ENCODE measurements at places on chromosomes 3 and 15.

- peak; percentile 98 for ATAC-seq
Measured at GRCh38 chr15:66603301-66604179, 37.7 kb upstream of the LCTL start.

GRCh38 chr3:49343163-49343562 lies 3.3 kb upstream of the USP4 start:
- no peak for ATAC-seq

GRCh38 chr3:128174675-128175590 lies 21.7 kb downstream of the EEFSEC start:
- ATAC-seq = no peak

DNA sequence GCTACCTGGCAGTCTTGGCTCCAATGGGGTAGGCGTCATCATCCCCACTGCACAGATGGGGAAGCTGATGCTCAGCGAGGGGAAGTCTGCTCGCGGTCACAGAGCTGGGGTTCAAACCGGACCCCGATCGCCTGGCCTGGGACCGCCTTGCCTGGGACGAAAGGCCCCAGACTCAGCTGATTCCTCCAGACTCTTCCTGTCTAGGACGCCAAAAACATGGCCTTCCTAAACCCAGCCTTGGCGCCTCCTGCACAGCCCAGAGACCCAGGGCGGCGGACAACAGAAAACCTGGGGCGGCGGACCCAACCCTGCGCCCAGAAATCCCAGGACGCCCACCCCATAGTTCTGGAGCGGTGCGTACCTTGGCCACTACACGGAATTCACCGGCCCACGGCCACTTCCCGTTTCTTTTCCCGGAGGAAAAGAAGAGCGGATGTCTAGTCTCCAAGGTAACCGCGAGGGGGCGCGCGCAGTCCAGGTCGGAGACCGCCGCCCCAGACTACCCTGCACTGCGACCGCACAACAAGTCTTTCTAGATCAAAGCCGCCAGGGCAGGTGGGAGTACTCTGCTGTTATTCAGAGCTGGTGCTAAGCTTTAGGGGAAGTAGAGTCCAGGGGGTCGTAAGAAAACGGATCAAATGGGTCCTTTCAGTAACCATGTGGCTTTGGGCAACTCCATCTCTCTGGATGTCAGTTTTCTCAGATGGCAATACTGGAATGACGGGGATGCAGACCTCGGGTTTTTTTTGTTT lies 4.9 kb upstream of the IL17RD start:
- peak; percentile 92 for ATAC-seq

DNA sequence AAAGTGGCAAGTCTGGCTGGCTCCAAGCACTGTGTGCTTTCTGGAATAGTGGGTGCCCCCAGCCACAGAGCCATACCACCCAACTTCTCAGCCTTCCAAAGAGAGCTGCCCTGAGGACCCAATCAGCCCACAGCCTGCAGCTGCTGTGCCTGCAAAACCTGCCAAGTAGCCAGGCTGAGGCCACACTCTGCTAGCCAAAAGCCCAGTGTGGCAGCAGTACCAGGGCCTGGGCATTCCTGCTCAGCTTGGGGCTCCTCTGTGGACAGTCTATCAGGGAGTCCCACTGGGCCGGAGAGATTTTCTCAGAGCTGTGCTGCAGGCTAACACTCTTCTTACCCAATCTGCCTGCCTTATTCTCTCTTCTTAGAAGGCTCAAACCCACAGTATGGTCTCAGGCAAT lies 136.5 kb downstream of the TPRA1 start:
- no peak for ATAC-seq

DNA sequence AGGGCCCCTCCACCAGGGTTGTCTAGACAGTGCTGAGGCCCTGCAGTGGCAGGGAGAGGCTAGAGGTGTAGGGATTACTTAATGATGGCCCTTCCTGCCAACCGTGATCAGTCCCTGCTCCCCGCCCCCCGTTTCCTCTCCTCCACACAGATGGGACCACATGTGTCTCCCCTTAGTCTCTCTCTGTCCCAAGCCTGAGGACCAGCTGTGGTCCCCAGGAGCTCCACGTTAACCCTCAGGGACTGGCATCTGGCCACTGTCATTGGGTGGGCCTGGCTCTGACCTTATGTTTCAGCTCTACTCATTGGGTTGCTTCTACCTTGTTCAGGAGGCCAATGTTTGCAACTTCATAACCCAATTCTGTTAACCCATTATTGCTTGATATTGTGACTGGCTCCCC lies 6.0 kb upstream of the ALPK3 start:
- ATAC-seq = no peak

DNA sequence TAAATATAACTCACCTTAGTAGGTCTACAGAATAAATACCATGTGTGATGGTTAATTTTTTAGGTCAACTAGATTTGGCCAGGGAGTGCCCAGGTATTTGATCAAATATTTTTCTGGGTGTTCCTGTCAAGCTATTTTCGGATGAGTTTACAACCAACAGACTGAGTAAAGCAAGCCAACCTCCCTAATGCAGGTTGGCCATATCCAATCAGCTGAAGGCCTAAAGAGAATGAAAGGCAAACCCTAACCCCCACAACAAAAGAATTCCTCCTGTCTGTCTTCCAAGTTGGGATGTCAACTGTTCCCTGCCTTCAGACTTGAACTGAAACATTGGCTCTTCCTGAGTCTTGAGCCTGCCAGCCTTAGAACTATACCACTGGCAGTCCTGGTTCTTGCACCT lies 28.6 kb downstream of the TASOR start:
- ATAC-seq = no peak

GRCh38 chr3:42072831-42073301 lies 18.3 kb upstream of the TRAK1 start:
- no peak for ATAC-seq

GRCh38 chr15:80567721-80568157 lies 127.4 kb upstream of the ABHD17C start:
- ATAC-seq = peak; percentile 98

GRCh38 chr3:23648996-23649395 lies 156.8 kb upstream of the UBE2E1 start:
- peak; percentile 24 for ATAC-seq

DNA sequence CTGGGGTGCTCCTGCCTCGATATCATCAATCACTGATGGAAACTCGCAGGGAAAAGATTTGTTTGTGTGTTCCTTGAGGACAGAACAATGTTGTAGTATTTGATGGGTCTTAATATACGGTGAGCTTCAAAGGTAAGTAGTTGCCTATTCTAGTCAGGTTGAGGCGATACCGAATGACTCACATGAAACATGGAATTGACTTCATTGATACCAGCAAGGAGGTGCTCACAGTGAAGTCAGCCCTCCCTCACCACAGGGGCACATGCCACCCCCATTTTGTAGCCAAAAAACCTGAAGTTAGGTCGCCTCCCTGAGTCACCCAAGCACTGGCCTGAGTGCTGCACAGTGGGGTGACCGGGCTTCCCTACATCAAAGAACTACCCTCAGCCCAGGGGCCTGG lies 3.7 kb upstream of the ALDH1A3 start:
- ATAC-seq = no peak

DNA sequence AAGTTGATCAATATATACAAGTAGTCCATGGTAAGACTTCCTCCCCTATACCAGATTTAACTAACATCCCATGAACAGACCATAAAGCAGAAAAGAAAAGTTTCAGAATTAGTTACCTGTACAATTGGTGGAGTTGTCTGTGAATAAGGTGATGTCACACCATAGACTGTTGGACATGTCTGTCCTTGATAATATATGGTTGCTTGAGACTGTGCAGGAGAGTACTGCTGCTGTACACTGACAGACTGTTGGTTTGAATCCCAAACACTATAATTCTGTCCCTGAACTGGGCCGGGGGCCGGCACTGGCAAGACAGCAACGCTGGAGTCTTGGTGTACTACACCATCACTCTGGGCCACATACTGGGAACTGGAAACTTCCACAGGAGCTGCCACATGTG lies 77.2 kb downstream of the NBEAL2 start:
- no peak for ATAC-seq

- no peak for ATAC-seq
Measured at GRCh38 chr15:89614164-89614563, 38.9 kb downstream of the TICRR start.

- no peak for ATAC-seq
Measured at GRCh38 chr3:43522727-43523362, 99.0 kb downstream of the ANO10 start.

DNA sequence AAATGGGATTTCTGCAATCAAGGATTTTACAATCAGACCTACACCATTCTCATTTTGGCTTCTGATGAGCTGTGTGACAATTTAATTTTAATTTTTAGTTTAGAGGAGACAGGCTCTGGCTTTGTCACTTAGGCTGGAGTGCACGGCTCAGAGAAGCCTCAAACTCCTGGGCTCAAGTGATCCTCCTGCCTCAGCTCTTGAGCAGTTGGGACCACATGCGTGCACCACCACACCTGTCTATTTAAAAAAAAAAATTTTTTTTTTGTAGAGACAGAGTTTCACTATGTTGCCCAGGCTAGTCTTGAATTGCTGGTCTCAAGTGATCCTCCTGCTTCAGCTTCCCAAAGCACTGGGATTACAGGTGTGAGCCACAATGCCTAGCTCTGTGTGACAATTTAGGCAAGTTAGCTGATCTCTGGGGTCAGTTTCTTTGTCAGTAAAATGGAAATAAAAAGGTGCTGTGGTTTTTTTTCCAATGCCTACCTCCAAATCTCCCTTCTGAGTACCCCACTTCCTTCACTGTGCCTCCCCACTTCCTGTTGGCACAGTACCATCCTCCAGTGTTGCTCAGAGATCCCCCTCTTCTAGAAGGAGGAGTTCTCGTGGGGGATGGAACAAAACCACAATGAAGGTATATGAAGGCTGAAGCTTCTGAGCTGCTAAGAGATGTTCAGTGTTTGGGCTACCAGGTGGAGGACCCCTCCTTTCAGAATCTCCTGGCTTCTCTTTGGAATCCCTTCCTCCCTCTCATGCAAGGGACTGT lies 54.1 kb upstream of the GSK3B start:
- ATAC-seq = no peak

GRCh38 chr3:122253581-122253980 lies 70.1 kb downstream of the CASR start:
- no peak for ATAC-seq

DNA sequence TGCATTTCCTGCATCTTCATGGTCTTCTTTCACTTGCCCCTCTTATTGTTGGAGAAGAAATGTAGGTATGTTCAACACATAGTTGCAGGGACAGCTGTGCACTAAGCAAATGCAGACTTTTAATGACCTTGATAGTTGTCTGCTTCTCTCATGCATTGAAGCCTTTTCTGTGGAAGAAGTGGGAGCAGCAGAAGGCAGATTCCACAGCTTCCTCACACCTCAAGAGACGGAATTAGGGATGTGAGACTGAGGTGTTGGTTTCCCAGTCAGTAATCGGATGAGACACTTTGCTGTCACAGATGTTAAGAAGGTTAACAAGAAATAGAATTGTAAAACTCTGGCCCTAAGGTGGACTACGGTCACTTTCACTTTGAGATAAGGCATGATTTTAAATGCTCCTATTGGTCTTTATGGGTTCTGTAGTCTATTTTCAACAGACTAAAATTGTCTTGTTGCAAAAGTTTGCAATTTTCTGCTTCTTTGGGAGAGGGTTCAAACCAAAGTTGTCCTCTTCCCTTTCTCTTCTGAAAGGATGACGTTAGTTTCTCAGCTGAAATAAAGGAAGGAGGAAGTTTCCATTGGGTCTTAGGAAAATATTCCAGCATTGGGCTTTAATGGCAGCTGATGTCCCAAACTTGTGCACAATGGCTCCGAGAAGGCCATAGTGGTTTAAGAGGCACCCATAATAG lies 117.4 kb downstream of the LPP start:
- ATAC-seq = no peak

DNA sequence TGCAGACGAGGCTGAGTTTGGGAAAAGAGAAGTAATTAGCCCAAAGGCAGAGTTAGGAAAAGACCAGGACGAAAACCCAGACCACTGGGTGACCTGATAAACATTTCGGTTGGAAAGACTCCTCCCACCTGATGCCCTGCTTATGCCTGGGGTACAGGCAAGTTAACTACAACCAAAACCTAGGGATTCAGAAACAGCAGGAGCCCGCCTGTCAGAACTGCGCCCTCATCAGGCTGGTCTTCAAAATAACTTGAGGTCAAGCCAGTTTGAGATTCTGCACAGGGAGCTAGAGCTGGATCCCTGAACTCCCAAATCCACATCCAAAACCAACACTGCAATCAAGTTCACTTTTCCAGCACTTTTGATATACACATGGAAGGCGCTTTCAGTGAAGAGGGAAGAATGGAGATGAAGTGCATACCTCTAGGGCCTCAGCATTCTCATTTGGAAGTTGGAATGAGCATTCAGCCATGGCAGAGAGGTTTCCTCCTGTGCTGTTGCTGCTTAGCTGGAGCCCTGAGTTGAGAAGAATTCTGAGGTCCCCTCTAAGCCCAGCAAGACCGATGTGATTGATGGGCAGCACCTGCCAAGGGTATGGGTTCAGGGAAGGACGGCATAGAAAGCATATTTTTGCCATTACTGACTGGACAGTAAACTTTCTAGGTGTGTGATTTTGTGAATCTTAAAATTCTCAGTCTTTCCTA lies 11.6 kb downstream of the TSEN2 start:
- no peak for ATAC-seq

DNA sequence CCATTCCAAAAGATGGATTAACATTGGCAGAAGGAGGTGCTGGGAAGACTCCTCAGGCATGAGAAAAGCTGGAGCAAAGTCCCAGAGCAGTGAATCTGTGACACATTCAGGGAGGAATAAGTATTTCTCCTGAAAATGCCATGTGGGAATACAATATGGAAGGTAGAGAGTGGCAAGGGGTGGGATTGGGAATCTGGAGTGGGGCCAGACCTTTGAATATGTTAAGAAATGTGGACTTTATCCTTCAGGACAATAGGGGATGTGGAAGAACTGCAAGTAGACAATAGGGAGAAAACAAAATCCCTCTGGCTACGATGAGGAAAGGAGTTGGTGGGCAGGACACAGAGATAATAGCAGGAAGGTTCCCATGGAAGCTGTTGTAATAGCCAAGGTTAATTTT lies 305.6 kb upstream of the TGFBR2 start:
- ATAC-seq = no peak

GRCh38 chr3:34258271-34258998 lies 460.0 kb downstream of the PDCD6IP start:
- ATAC-seq = no peak

DNA sequence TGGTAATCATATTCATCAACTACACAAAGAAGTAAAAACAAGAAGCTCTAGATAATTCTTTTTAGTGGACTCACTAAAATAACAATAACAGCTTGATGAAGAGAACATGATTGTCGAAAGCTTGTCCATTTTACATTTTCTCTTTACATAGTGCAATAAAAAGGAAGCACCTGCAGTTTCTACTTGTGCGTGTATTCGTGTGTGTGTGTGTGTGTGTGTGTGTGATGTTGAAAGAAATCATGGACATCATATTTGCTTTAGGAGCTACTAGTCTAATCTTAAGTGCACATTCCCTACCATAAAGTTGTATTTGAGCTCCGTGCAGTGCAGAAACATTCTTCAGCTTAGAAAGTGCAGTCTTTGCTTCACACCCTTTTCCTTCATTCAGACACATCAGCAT lies 288.8 kb downstream of the ZBTB20 start:
- ATAC-seq = no peak

Data from SK-N-SH treated with all-trans-retinoic acid at 6 μM for 48 hours (cell line).